ENCODE measurements at places on chromosomes 6 and 20.

GRCh38 chr6:138719011-138719635 lies 54.4 kb upstream of the CCDC28A start:
- peak; percentile 6 for DNase-seq

GRCh38 chr6:56752009-56752408 lies 109.3 kb upstream of the DST start:
- peak; percentile 69 for DNase-seq

GRCh38 chr6:112286010-112286409 lies 31.6 kb upstream of the LAMA4 start:
- DNase-seq = no peak

- no peak for DNase-seq
Measured at GRCh38 chr6:13654496-13654895, 39.4 kb downstream of the NOL7 start.

- DNase-seq = peak; percentile 75
Measured at GRCh38 chr6:52566853-52567279, 10.0 kb downstream of the TRAM2 start.

DNA sequence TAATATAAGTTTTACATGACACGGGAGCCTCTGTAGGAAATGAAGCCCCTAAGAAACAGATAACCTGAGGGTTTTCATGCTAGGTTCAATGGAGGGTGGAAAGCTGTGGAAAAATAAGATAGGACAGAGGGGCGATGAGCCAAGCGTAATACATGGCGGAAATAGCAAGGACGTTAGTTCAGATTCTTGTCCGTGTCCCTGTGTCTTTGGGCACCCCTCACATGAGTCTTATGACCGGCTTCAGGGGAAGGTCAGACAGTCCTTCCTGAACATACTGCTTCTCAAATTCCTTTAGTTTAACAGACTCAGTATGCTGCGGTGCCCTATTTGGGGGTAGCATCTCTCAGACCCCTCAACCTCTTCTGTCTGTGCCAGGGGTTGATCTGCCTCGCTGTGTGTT lies 20.8 kb downstream of the EFCAB8 start:
- DNase-seq = no peak

GRCh38 chr6:134678436-134678889 lies 271.4 kb downstream of the ALDH8A1 start:
- peak; percentile 82 for DNase-seq

GRCh38 chr6:4319981-4320683 lies 184.8 kb upstream of the ECI2 start:
- peak; percentile 48 for DNase-seq

DNA sequence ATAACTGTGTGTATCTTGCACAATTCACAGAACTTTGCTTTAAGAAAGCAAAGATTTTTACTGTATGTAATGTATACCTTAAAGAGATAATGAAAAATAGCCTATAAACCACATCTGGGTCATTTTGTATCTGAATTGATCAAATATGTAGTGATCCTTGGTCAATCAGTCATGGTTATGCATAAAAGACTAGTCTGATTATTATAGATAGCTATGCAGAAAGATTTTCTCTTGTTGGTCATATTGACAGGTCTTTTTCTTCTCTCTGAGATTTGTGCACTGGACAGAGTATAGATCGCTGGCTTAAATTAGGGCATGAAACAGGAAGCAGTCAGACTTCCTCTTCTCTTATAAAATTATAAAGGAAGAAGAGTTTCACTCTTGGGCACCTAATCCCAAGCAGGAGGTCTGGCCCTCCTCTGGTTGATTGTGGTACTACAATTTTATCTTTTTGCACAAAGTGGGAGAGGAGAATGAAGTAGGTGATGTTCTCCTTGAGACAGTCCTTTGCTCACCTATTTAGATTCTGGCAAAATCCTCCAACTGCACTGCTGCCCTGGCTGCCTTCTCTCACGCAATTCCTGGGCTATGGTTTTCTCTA lies 380.9 kb upstream of the RGS17 start:
- peak; percentile 32 for DNase-seq

GRCh38 chr20:12722091-12722490 lies 286.7 kb upstream of the SPTLC3 start:
- no peak for DNase-seq

DNA sequence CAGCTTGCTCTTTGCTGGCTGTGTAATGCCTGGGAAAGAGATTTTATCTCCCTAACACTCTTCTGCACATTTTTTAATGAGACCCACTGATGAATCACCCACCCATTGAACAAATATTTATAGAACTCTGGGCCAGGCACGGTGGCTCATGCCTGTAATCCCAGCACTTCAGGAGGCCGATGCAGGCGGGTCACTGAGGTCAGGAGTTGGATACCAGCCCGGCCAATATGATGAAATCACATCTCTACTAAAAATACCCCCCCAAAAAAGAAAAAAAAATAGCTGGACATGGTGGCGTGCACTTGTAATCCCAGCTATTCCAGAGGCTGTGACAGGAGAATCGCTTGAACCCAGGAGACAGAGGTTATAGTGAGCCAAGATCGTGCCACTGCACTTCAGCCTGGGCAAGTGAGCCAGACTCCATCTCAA lies 82.1 kb upstream of the SIRPA start:
- peak; percentile 96 for DNase-seq

DNA sequence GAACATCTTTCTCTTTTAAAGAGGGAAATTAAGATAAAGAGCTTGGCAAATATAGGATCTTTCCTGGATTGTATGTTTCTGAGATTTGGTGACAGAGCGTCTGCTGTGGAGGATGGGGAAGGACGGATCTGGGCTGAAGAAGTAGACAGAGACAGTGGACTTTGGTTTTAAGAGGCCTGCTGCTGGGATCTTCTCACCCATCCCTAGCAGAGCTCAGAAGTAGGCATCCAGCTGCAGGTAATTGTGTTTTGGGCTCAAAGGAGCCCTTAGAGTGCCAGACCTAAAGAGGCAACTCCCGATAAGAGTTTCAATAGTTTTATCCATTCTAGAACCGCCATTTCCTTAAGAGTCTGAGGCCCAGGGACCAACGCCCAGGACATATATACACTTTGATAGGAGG lies 20.8 kb downstream of the LAMA2 start:
- no peak for DNase-seq

DNA sequence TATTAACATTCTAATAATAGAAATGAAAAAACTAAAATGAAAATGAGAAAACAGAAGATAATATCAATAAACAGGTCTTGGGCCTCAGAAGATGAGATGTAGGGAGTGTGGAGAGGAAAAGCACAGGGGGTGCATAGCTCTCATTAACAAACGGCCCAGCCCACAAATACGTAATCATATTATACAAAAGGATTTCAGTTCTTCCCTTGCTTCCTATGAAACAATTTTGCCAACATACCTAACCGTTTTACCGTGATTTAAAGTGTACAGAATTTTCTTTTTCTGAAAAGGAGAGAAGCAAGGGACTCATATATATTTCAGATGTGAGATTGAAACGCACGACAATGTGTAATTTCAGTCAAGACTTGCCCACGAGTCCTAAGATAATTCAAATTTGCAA lies 136.0 kb downstream of the HFE start:
- DNase-seq = peak; percentile 47

DNA sequence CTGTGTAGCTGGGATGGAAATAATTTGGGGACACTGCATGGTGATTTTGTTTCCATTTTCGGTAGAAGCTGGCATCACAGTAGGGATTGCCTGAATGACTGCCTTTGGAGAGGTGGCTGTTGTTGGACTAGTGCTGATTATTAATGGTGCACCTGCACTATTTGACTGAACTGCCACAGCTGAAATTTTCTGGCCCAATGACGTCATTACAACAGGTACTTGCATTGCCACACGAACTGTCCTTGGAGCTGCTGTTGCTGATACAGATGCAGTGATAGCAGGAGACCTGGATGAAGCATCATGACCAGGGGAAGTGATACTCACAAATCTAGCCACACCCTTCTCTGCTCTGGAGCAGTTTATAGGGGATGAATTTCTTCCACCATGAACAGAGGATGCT lies 95.6 kb upstream of the FOXC1 start:
- DNase-seq = no peak

- DNase-seq = no peak
Measured at GRCh38 chr6:89944181-89944755, 50.0 kb downstream of the GJA10 start.

GRCh38 chr6:143370812-143371370 lies 79.6 kb downstream of the ADAT2 start:
- DNase-seq = no peak

DNA sequence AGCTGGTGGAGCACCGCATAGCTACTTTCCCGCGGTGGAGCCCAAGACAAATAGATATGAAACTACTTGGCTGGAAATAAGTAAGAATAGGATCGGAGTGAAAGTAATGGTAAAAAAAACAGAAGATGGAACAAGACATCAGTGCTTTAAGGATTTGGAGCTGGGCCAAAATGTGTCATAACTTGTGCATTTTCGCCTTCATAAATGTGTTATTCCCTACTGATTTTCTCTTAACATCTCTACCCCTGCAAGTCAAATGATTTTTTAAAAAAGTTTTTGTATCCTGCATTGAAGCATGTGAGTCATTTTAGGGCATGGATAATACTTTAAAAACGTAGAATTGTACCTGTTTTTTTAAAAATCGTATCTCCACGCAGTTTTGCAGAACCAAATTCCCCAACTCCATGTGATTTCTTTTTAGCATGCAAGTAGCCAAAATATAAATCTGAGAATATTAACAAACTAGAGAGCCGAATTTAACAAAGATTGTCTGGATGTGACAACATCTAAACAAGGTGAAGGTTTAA lies 882 bp upstream of the FAM184A start:
- DNase-seq = peak; percentile 78

GRCh38 chr20:10780901-10781300 lies 107.1 kb upstream of the JAG1 start:
- no peak for DNase-seq

DNA sequence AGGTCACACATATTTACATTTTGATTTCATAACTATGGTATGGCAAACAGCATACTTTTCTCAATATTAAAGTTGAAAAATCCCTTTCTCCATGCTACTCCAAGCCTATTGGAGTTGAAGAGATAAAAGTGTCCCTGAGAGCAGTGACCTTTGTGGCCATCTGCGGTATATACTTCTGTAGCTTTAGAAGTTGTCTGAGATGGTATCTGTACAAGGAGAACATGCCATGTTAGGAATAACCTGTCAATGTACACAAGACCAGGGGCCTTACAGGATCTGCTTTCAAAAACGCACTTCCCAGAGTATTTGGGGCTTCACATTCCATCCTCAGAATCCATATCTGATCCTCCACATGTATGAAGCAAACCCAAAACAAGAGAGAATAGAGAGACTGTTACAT lies 226.7 kb downstream of the MEI4 start:
- DNase-seq = peak; percentile 8

- no peak for DNase-seq
Measured at GRCh38 chr6:41685641-41686380, 47.5 kb downstream of the MDFI start.

GRCh38 chr20:20233041-20233514 lies 134.8 kb upstream of the INSM1 start:
- no peak for DNase-seq

DNA sequence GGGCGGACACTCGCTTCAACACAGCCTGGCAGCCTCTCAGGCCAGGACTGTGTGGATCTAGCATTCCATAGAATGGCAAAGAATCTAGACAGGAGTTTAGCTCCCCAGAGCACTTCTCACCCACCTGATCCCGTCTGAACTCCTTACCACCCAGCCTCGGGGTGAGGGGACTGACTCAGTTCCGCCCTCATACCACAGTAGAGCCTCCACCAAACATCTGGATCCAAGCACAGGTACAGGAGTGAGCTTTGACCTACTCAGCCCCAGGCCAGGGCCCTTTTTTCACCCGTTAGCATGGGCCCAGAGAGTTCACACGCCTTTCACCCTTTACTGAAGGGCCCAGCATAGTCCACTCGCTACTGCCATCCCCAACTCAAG lies 715 bp downstream of the PSMF1 start:
- no peak for DNase-seq

- peak; percentile 20 for DNase-seq
Measured at GRCh38 chr6:129494099-129494498, 215.9 kb downstream of the ARHGAP18 start.

DNA sequence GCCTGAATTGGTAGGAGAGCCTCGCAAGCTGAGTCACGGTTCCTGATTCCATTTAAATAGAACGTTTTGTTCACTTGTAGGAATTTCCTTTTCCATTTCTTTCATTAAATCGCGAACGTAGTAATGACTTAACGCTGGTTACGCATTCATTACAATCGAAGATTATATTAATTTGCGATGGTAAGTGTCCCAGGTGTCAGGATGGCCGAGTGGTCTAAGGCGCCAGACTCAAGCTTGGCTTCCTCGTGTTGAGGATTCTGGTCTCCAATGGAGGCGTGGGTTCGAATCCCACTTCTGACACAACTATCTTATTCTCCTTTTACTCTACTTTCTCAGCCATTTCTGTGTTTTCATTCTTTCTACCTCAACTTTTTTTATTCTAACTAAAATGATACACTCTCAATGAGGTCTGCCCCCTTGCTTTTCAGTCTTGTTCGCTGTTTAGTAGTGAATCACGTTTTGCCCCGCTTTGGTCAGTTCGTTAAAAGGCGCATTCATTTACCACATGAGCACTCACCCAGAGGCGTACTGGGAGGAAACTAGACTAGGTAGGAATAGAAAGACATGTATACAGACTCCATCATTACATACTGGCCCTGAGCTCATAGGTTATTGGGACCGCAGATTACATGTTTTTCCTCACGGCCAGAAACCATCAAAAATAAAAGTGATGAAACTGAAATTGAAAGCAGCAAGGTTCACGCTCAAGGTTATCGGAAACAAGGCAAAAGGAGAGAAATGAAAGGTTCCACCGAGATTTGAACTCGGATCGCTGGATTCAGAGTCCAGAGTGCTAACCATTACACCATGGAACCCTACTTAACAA lies 17.3 kb upstream of the TRIM27 start:
- peak; percentile 86 for DNase-seq

- DNase-seq = peak; percentile 43
Measured at GRCh38 chr20:15236812-15237211, 899.4 kb upstream of the FLRT3 start.

DNA sequence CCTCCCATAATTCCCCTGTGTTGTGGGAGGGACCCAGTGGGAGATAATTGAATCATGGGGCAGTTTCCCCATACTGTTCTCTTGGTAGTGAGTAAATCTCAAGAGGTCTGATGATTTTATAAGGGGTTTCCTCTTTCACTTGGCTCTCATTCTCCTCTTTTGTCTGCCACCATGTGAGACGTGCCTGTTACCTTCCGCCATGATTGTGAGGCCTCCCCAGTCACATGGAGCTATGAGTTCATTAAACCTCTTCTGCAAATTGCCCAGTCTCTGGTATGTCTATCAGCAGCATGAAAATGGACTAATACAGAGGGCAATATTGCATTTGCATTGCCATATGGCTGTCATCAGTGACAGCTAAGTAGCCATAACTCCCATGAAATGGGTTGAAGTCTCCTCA lies 63.2 kb downstream of the ZNF217 start:
- DNase-seq = no peak

DNA sequence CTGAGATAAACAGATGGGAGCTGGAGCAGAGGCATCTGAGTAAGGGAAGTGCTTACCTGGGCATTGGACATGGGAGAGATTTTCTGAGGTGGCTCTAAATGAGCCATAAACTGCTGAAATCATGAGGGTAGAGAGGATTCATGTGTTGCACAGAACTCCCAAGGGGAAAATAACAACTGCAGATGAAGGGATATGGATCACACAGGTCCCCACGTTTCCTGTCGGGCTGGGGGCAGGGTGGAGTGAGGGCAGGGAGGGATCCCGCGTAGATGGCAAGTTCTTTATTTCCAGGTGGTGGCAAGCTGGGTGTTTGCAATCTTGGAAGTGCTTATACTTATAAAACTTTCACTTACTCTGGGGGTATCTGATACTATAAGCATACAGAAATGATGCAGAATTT lies 422.6 kb upstream of the FLRT3 start:
- no peak for DNase-seq
